ENCODE measurements at places on chromosomes 6 and 20.

GRCh38 chr6:126546541-126547120 is 206.7 kb downstream of the CENPW start:
- DNase-seq = no peak

GRCh38 chr20:60078351-60079250 is 120.4 kb downstream of the CDH26 start:
- no peak for DNase-seq

- DNase-seq = no peak
These were observed 171.3 kb upstream of the CST7 start for GRCh38 chr20:24777746-24778145.

DNA sequence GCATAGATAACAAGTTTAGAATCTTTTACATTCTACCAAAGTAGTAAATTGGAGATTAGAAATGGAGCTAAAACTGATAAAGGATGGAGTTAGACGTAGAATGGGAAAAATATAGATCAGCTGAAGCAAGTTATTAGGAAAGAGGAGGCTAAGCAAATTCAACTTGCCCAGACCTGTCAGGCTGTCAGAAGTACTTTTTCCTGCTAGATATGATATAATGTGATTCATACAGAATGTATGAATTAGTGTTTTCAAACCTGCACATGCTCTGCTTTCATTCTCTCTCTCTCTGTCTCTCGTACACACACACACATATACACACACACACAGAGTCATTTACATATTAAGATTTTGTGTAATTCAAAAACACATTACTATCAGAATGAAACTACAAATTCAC is 133.2 kb upstream of the HDGFL1 start:
- DNase-seq = no peak

DNA sequence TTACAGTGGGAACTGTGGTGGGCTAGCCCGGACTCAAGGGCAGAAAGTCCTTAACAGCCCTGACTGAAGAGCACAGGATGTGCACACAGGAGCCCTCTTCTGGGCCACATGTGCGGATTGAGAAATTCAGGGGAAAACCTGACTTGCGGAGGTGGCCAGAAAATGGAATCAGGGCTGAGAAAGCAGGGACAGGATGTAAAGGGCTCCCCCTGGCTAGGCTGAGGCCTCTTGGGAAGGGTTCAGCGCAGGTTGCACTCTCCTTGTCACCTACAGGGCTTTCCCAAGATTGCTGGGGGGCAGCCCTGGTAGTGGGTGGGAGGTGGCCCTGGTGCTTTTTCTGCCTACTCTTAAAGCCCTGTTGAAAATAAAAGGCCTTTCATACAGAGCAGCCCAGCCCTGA is 251.2 kb downstream of the SLC24A3 start:
- DNase-seq = no peak

- no peak for DNase-seq
These were observed 176.8 kb downstream of the CD83 start for GRCh38 chr6:14294270-14294951.

DNA sequence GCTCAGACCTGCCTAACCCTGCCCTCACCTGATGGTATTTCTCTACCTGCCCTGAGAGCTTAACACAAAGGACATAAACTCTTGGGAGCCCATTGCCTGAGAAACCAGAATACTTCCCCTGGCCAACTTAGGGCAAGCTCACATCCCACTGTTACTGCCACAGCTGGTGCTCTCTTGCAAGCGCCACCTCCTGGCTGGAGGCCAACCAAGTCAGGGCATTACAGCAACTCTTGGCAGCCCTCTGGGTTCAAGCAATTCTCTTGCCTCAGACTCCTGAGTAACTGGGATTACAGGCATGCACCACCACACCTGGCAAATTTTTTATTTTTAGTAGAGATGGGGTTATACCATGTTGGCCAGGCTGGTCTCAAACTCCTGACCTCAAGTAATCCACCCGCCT is 70.1 kb downstream of the HECA start:
- DNase-seq = no peak

GRCh38 chr6:129704708-129705107 is 5.3 kb downstream of the ARHGAP18 start:
- DNase-seq = no peak

DNA sequence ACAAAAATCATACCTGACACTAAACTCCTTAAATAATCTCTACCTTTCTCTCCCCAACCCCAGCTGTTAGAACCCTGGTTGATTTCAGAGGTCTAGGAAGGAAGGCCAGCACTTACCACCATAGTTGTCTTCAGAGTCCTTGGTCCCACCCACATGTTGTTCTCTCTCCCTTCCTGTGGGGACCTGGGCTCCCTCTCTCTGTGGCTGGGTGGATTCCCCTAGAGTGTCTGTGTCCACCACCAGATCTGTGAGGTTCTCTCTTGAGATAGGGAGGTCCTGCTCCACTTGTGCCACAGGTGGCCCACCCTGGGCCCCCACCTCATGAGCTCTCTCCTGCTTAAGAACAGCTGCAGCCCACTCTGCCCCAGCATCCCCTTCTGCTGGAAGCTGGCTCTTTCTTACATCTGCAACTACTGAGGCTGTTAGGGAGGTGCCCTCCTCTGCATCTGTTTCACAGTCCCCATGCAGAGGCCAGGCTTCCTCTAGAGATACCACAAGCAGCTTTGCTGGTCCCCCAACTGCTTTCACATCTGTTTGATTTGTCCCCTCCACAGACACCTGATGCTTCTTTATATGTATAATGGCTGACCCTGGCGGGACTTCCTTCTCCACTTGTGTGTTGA is 5.2 kb downstream of the MDC1 start:
- DNase-seq = no peak
